ENCODE measurements at places on chromosomes 2 and 18.

- no peak for DNase-seq
These were observed 127.8 kb upstream of the DDX18 start for GRCh38 chr2:117686699-117687098.

DNA sequence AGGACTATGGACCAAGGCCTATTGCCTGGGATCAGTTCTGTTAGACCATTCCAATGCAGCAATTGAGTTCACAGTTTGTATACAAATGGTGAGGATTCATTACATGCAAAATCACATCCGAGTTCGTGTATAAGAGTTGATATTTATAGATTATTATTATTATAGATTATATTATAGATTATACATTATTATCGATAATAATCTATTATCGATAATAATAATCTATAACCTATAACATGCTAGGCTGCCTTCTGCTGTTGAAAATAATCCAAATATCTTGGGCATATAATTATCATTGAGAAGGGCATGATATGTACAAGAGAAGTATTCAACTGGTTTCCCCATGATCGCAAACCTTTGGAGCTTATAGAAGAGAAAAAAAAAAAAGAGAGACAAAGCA lies 135.7 kb downstream of the DPP4 start:
- DNase-seq: no peak

DNA sequence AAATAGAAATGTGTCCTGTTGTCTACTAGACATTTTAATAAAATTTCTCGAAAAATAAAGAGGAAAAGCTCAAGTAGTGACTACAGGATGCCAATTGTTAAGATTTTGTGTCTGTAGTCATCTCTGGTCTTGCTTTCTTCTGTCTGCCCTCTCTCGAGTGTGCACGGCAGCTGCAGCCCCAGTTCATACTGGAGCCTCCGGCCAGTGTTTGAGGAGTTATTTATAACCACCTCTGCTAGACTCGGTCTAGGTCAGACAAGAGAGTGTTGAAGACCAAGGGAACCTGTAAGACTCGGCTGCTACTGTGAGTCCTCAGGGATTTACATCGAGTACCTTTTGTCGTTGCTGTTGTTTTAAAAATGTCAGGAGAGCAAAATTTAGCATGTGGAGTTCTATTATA lies 810.1 kb upstream of the POU3F3 start:
- no peak for DNase-seq

DNA sequence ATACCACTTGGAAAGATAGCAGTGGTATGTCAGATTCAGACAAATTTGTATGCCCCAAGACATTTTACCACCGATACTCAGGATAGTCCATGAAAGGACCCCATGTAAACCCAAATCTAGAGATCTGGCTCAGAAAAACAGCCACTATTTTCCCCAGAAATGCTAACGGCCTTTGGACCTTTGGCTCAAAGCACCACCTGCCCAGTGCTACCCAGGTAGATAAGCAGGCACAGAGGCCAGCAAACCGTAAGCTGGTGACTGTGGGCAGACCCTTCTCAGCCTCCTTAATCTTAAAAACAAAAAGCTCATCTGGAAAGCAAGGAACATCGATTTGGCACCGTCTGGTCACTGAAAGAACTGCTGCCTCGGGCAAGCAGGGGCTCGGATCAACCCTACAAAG lies 61.4 kb upstream of the GREB1L start:
- DNase-seq: no peak

GRCh38 chr2:15816674-15817406 lies 123.5 kb upstream of the MYCN start:
- DNase-seq: no peak

- no peak for DNase-seq
These were observed 324.1 kb upstream of the THUMPD2 start for GRCh38 chr2:40103163-40103562.

DNA sequence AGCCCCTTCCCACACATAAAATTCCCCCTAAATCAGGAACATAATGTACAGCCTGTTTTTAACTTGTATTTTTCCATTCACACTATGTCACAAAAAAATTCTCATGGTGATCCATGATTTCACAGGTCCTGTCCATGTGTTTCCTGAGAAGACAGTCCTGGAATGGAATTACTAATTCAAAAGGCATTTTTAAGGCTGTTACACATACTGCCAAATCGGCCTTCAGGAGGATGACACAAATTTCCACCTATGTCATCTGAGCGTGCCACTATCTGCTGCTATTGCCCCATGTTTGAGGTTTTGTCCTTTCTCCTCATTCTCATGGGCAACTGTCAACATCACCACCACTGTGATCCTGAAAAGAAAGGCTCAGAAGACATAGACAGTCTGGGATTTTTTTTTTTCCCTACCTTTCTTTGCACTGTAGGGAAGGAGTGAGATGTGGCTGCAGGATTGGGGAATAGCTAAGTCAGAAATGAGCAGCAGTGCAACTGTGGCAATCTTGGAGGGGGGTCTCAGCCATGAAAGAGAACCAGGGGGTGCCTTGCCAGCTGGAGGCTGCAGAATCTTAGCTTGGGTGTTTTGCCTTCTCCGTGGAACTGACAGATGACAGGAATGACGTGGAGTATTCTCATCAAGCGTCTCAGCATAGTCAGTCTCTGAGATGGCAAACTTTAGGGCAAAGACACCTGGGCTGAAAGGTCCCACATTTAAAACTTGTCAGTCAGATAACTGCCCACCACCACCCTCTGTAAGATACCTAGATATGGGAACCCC lies 73.4 kb downstream of the MARCHF4 start:
- DNase-seq: no peak

- DNase-seq: no peak
These were observed 3.3 kb downstream of the CDH7 start for GRCh38 chr18:65754121-65754520.

DNA sequence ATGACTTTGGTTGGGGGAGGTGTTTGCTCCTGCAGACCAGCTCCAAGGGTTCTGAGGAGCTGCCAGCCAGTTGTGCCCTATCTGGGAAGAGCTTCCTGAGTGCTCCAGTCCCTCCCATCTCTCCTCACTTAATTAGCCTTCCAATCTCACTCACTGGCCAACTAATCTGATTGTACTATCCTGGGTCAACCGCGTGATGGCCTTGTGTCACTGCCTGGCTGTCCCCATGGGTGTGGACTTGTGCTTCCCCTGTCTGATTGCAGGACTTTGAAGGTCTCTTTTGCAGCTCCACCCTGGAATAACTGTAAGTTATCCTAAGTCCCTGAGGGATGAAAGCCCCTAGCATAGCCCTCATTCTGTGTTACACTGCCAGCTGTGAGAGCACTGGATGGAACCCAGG lies 65.0 kb downstream of the SLC4A5 start:
- DNase-seq: no peak

- no peak for DNase-seq
These were observed 147.0 kb upstream of the ID2 start for GRCh38 chr2:8534729-8535468.

DNA sequence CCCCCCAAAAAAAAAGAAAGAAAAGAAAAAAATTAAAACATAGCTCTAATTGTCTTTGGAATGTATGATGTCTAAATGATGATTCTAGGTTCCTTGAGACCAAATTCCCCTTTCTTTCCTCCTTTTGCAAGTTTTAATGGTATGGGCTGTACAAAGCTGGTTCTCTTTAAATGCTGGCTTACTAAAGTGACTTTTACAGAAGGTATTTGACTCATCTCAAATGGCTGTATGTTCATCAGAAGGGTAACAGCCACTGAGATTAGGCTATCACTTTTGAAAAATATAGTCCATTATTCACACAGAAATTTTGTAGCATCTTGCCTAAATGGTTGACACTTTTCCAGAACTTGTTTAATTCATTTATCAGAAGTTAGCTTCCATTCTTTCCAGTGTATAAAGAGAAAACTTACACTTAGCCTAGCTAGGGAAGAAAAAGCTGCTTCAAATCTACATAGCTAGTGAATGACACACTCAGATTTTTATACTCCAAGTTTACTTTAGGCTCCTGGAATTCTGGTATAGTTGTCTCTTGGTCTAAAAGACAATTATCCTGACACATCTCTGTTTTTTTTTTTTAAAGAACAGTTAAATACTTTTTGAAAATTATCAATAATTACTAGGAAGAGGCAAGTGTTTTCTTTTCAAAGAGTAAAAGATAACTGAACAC lies 622.6 kb downstream of the LRP1B start:
- no peak for DNase-seq

DNA sequence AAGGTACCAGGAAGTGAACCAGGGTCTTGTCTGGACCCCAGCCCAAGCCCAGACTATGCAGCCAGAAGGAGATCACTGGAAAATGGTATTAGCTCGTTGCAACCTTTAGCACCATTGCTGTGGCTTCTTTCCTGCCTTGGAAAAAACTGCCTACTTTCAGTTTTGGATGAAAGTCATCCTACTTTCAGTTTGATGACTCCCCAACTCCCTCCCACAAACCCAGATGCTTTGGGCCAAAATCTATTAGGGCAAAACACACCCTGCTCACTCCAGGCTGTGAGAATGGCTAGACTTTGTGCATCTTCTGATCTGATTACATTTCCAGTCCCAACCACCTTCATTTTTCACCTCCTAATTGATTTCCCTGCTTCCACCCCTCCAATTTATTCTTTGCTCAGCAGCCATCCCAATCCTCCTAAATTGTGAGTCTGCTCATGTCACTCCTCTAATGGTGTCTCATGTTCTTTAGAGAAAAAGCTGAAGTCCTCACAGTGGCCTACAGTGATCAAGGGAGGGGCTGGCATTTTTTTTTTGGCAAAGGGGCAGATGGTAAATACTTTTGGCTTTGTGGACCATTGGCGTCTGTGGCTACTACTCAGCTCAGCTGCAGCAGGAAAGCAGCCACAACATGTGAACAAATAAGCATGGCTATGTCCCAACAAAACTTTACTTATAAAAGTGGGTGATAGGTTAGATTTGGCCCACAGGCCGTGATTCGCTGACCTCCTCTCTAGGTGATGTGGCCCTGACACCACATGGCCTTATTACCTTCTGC lies 368.7 kb downstream of the SLC4A3 start:
- no peak for DNase-seq
